Hypothalamus (tissue), 51 donors: ENCODE measurements at places on chromosomes 12 and 14.

DNA sequence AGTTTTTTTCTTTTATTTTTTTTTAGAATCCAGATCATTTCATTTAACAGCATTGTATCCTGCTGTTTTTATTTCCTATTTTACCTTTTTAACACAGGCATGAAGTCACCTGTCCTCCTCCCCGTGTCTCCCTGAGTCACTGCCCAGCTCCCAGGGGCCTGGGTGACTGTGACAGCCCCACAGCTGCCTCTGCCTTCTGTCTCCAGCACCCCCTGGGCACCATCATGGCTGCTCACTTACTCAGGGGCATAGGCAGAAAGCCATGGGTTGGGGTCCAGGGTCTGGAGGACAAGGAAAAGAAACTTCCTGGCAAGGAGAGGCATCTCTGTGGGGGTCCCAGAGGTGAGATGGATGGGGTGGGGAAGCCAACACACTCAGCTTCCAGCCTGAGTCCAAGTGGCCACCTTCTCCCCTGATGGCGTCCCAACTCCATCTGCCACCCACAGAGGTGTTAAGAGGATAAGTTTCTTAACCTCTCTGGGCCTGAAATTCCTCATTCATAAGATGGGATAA lies 25.3 kb downstream of the TMEM63C start:
- no peak for DNase-seq

- DNase-seq, result no peak
Observed at GRCh38 chr12:95820096-95820703, 29.6 kb upstream of the NTN4 start.

DNA sequence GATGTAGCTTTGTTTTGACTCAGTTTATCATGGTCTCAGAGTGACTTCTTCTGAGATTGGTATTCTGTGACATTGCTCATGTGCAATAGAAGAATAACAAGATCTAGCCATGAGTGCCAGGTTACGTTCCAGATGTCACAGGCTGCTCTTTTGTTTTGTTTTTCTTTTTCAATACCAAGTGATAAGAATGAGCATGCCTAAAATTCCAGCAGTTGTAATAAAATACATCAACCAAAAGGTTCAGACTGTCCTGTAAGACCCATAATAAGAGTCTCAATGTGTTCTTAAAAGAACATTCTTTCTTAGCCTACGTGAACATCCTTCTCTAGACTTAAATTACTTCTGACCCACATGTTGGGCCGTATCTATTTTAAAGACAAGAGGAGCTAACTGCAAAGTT lies 669.2 kb downstream of the DIO2 start:
- DNase-seq, result no peak

DNA sequence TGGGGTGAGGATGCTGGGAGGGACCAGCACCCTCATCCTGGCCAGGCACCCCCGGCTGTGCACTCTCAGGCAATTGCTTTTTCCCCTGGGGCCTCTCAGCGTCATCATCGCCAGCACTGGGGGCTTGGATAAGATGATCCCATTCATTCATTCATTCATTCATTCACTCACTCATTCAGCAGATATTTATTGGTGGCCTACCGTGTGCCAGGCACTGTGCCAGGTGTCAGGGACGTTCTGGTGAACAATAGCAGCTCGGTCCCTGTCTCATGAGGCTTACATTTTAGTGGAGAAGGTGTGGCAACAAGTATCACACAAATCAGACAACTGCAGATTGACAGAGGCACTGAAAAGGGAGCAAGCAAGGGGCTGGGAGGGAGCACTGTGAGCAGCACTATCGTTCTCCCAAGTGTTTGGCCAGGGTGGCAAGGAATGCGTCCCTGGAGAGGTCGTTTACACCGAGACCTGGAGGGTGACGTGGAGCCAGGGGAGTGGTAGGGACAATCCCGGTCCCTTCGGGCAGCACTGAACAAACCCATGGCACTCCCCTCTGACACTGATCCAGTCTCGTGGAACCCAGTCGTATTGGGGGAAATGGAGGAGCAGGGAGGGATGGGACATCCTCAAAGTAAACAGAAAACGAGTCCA lies 124.1 kb downstream of the PAPOLA start:
- no peak for DNase-seq

DNA sequence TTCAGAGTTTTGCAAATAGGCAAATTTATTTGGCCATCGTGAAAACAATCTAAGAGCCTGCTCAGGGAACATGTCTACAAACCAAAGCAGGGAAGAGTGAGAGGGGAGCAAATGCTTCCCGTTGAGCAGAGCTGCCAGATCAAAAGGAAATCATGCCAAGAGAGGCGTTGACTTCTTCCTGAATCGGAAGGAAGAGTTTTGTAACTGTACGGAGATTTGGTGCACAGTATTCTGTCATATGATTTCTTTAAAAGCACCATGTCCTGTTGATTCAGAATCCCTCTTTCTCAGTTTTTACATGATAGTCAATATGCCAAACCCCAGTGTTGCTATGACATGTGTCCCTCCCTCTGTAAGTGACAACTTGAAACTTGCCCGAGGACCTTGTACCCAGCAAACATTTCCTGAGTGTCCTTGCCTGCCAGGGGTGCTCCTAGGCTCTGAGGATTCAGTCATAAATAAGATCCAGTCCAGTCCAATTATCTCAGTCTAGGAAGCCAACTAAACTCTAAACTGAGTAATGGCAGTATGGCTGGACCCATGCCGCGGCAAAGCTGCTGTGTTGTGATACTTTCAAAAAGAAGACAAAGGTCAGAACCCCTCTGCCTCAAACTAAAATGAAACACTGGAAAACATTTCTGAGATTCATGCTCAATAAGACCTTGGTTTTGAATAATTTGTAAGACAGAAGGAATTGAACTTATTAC lies 300.1 kb upstream of the FKBP4 start:
- no peak for DNase-seq

DNA sequence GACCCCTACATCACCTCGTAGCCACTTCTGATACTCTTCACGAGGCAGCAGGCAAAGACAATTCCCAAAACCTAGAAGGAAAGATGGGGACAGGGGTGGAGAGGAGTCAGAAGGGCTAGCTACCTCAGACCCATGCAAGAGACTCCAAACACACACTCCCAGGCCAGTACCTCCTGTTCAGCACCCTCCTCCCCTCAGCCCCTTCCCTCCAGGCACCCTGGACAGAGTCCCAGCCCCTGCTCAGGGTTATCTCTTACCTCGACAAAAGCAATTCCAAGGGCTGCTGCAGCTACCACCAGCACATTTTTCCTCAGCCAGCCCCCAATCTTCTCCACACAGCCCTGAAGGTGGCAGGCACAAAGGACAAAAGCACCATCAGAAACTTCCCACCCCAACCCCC lies 3.3 kb downstream of the CD63 start:
- no peak for DNase-seq

DNA sequence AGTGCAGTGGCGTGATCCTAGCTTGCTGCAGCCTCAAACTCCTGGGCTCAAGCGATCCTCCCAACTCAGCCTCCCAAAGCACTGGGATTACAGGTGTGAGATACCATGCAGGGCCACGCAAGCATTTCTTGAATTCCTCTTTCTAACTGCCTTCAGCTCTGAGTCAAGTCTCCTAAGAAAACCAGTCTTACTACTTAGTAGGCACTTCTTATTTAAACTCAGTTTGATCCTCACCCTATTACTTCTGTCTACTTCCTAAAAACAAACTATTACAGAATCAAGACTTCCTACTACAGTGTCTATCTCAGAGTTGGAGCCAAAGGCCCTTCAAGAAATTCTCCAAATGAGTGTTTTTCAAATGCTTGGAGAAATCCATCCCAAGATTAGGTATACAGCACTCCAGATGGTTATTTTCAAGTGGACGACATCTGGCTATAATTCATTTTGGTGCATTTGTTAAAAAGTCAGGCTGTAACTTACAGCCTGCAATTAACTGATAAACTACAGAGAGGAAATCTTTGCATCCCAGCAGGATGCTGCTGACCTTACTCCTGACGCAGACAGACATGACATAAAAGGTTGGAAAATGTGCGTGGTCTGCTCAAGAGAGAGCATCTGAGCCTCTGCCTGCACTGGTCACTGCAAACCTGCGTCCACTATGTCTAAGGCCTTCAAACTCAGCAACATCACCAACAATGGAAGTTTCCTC lies 34.7 kb downstream of the SSH1 start:
- DNase-seq, result no peak
